ENCODE measurements at places on chromosomes 1 and 21.

- no peak for DNase-seq
Observed at GRCh38 chr1:207502726-207503125, 6.8 kb downstream of the CR1 start.

DNA sequence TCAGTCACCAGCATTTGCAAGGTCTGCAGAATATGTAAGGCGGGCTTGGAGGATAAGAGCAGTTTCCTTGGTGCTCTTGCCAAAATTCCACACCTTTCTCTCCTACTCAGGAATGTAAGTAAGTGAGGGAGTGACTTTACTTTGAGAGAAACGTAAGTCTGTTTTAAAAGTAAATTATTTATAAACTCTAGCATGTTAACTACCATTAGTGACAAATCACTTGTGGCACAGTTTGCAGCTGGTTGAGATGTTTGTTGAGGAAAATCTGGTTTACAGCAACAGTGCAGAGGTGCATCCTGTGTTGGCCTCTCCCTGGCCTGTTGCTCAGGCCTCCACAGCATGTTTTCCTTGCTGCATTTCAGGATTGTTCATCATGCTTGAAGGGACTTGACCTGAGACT lies 8.5 kb downstream of the CGN start:
- no peak for DNase-seq

DNA sequence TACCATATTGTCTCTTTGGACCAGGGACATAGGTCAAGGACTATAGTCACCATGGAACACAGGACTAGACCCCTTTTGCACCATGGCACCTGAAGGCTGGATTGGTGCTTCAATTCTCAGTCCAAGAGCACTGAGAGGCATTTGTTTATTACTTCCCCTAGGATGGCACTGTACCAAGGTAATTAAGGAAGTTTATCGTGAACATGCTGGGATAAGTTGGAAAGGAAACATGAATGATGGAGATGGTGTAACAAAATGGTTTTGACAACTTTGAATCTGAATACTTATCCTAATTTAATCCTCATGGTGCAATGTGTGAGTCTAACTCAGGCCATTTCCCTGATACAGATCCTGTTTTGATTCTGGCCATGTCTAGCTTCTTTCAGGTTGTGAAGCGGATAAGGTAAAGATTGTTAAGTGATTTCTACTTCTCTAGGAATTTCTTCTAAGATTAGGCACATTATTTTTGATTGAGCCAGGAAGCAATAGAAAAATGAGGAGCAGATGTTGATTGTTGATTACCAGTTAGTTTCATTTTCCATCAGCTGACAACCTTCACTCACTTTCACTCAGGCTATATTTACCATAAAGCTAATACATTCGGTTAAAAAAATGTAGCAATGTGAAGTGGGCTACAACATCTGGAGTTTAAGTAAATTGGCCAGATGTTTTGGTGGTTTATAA lies 37.3 kb upstream of the SIPA1L2 start:
- no peak for DNase-seq

- DNase-seq: no peak
Observed at GRCh38 chr1:234921266-234922062, 207.2 kb downstream of the TOMM20 start.
